ENCODE measurements at places on chromosomes 6 and 20. TPM values are rescaled to one million over a fixed set of nuclear protein-coding genes. Genes with fewer than 3 reads are reported as not detected.
A peak's percentile ranks its signal among the peaks of the same experiment; 100 is the strongest.

DNA sequence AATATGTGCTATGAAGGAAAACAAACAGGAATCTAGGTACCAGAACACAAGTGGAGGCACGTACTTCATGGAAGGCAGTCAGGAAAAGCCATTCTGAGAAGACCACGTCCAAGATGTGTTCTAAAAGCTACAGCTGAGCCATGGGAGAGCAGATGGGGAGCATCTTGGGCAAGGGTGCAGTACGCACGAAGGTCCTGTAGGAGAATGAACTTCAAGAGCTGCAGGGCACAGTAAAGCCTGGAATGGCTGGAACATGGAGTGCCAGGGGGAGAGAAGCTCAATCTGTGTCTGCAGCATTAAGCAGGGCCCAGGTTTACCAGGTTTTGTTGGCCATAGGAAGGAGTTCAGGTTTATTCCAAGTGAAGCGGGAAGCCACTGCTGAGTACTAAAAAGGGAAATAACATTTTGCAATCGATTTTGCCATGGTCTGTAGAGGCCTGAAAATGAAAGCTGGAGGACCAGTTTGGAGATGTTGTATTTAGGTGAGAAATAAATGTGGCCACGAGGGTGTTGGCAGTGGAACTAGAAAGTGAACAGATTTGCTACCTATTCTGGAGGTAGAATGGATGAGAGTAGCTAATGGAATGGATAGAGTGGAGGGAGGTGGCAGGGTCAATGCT, 29.9 kb downstream of the ADTRP start:
- DNase-seq: no peak

DNA sequence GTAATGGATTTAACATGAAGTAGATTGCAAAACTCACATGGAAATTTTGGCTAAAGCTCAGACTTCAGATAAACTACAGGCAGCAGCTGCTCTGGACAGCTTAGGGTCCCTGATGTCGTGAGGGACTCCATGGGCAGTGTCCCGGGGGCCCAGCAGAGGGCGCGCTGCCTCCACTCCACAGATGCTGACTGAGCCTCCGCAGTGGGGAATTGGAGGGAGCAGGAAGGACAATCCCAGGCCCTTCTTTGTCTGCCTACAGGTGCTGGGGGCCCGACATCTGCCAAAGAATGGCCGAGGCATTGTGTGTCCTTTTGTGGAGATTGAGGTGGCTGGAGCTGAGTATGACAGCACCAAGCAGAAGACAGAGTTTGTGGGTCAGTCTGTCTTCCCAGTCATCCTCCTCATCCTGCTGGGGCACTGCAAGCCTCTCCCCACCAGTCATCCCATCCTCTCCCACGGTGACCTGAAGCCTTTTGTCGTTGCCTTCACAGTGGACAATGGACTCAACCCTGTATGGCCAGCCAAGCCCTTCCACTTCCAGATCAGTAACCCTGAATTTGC, 35.9 kb downstream of the PLCG1 start:
- DNase-seq: peak; percentile 68

GRCh38 chr6:104414723-104415122, 445.0 kb downstream of the HACE1 start:
- no peak for DNase-seq

DNA sequence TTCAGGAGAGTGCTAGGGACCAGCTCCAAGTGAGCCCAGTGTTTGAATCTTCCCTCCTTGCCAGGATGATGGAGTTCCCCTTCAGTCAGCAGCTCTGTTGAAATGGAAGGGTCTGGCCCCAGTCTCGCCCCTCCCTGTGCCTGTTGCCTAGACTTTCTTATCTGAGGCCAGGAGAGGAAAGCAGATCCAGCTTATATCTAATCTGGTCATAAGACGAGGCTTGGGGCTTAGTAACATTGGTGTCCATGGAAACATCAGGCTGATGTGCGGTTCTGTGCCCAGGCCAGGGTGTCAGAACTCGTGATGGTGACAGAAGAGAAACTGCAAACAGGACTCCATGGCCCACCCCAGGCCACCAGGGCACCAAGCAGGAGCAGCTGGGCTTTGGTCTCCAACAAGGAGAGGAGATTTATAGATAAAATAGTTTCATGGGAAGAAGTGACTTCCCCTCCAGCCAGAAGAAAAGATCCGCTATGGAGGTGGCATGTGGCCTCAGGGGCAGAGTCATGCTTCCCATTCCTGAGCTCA, 9.8 kb downstream of the MAS1L start:
- no peak for DNase-seq

The PTCRA gene
- total RNA-seq: not detected

The RUNX2 gene
- total RNA-seq: 25.3 TPM

The APCDD1L gene
- total RNA-seq: not detected

The NKAIN4 gene
- not detected for total RNA-seq

DNA sequence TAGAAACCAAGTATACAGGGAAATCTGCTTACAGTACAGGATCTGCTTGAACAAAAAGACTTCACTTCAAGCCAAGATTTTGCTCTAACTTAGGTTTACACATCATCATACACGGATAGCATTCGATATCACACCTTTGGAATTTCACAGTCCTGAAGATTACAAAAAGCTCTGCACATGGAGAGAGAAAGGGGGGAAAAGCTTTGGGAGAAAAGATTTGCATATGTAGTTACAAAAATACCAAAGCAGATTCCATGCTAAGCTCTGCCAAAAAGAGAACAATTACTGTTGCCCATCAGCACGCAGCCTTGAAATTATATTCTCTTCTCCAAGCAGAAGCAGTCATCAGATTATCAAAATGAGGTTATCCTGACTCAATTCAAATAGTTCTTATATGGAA, 62.0 kb downstream of the HIVEP2 start:
- no peak for DNase-seq
